ENCODE measurements at places on chromosomes 1 and 21.

DNA sequence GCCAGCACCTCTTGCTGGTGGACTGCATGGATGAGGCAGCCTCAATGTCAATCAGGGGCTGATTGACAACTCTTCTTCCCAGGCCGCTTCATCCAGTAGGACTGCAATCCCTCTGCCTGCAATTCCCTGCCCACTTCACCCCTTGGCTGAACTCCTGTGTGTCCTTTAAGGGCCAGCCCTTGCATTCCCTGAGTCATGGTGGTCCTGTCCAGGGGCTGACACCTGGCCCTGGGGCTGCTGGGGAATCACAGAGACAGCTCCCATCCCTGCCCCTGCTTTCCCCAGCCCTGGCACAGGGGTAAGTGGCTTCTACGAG, 4.6 kb upstream of the EPS8L3 start:
- DNase-seq: no peak

DNA sequence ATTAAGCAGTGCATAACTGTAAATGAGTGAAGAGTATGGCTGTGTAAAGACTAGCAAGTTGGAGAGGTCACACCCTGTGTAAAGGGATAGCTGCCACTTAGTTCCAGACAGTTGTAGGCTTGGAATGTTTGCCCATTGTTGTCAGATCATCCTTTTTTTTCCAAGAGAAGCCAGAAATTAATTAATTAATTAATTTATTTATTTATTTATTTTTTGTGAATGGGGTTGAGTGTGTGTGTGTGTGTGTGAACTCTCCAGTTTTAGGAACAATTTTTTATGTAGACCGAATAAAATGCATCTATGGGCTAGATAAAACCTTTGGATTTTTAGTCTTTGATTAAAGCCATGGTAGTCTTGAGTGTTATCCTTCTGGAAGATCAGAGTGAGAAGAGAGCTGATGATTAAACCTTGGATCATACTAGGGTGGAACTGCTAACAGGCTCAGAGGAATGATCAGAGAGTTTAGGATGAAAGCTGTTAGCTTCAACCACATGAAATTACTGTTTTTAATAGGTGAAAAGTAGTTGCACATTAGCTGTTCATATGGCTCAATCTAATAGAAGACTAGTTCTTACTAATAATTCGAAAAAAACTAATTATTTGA, 58.4 kb downstream of the OSBPL9 start:
- DNase-seq: no peak

DNA sequence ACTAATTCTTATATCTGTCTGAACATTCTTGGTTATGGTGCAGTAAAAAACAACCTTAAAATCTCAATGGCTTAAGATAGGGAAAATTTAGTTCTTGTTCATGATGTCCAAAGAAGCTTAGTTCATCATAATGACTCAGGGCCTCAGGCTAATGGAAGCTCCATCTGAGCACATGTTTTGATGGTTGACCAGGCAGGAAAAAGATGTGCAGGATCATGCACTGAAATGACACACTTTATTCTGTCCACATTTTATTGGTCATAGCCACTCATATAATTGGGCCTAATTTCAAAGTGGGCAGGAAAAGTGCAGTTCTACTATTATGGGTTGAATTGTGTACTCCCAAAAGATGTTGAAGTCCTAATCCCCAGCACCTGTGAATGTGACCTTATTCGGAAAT, 198.2 kb downstream of the CENPF start:
- DNase-seq: no peak

DNA sequence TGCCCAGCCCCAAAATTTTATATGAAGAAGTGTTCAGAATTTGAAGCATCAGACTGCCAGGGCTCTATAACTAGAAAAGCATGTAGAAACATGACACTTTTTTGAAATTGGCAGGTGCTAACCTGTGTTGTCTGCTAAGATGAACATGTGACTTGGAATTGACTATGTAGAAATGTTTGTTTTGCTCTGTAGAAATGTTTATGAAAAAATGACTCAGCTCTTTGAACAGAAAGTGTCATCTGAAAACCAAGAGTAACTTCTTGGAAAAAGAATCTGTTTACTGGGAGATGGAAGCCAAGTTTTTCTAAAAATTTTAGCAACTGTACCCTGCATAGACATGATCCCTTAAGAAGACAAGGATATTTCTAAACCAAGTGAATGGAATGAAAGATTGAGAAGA, 59.2 kb downstream of the LHX9 start:
- DNase-seq: no peak

- DNase-seq: no peak
These were observed 4.9 kb downstream of the RCC2 start for GRCh38 chr1:17434601-17435000.

DNA sequence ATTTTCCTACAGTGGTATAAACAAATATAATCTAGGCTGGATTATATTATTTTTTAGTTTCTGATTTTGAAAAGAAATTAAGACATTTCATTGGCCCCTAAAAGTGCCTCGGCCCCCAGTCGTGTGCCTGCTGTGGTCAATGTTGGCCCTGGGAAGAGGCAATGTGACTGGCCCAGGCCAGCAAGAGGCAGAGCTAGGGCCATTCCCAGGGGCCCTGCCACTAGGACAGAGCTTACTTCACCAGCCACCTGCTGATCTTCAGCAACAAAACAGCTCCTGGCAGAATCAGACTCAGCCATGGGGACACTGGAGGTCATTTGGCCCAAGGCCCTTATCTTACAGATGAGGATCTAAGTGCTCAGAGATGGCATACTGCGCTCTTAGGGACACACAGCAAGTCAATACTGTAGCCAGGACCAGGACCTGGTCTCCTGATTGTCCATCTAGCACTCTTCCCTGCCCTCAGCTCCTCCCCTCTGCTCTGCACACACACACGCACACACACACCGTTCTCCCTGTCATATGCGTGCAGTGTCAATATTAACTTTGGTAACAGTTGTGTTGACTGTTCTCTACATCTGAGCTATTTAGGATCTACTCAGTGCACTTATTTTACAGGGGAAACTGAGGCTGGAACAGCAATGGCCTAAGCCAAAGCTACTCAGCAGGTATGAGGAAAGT, 16.6 kb upstream of the KLHDC7A start:
- DNase-seq: no peak

- DNase-seq: no peak
These were observed 110.3 kb upstream of the CHRM3 start for GRCh38 chr1:239276051-239276450.

DNA sequence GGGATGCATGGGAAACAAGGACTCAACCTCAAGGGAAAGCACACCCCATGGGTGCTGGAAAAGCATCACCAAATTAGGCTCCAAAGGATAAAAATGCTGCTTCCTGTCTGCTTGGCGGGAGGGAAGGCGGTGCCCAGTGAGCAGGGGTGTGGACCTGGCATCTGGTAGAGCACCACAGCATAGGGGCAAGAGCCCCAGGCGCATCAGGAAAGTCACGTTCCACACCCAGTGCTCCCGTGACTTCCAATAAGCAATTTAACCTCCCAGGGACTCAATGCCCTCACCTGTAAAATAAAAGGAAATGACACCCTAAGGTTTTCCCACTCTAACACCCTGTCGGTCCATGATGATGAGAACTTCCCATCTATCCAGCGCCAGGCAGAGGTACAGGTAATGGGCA, 206.0 kb downstream of the SETD4 start:
- DNase-seq: no peak

DNA sequence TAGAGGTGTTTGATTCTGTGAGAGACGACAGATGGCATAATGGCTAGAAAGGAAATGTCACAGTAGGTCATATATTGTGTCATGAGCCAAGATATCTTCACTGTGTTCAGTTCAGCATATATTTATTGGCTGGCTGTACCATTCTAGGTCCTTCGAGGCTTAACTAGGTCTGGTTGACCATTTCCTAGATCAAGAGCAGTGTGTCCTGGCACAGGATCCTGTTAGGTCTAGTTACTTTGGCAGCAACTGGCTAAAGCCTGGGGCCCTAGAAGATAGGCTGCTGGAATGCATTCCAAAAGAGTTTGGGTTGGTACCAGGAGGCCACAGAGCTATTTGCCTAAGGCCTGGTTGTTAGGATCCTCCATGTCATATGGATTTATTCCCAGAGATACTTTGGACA, 20.9 kb downstream of the ZBTB40 start:
- DNase-seq: no peak

GRCh38 chr1:241972703-241973369, 15.3 kb downstream of the BECN2 start:
- no peak for DNase-seq

DNA sequence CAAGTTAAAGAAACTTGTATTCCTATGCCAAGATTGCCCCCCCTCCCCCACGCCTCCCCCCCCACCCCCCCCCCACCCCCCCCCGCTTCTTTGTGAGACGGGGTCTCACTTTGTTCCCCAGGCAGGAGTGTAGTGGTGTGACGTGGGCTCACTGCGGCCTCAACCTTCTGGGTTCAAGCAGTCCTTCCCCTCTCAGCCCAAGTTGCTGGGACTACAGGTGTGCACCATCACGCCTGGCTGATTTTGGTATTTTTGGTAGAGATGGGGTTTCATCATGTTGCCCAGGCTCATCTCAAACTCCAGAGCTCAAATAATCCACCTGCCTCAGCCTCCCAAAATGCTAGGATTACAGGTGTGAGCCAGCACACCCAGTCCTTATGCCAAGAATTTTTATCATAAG, 136.6 kb downstream of the POU2F1 start:
- DNase-seq: no peak

DNA sequence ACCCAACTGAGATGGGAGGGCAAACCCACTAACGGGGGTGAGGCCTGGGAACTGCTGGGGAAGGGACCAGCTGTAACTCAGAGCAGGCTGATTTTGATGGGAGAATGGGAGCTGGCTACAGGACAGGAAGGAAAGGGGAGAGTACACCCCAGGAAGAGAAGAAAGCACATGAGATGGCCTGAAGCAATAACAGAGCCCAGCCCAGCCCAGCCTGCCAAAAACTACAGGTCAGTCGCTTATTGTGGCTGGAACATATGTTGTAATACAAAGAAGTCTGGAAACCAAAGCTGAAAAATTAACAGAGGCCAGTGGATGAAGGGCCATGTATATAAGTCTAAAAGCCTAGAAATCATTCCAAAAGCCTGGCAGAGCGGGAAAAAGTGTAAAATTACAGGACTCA, 1.6 kb downstream of the ITLN2 start:
- no peak for DNase-seq

GRCh38 chr1:224065455-224065854, 48.5 kb upstream of the FBXO28 start:
- DNase-seq: no peak

DNA sequence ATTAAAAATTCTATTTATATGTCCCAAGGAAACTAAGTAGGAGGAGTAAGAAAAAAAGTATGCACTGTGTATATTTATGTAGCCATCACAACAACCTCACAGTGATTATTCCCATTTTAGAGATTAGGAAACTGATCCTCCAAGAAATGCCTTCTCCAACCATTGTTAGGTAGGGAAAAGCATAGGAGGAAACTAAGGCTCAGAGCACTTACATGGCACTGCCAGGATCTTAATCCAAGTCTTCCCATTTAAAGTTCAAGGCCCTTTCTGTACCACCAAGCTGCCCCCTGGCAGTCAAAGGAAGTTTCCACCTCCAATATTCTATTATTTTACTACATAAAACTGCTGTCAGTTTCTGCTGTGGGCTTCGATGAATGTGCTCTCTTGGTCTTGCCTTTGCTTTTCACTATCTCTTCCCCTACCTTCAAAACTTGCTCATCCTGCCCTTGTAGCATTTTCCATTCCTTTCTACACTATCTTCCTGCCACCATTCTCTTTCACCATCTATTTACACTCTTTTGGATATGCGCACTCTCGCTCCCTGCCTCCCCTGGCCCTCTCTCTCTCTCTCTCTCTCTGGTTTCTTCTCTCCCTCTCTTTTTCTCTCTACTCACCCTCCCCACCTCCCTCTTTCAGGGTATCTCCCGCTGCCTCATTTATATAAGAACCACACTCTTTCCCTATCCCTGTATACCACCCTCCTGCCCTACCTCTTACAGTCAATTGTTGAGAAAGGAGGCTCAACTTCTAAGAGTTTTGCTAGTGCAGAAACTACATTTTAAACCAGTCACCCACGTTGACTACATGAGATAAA, 34.0 kb downstream of the PUM1 start:
- DNase-seq: no peak

DNA sequence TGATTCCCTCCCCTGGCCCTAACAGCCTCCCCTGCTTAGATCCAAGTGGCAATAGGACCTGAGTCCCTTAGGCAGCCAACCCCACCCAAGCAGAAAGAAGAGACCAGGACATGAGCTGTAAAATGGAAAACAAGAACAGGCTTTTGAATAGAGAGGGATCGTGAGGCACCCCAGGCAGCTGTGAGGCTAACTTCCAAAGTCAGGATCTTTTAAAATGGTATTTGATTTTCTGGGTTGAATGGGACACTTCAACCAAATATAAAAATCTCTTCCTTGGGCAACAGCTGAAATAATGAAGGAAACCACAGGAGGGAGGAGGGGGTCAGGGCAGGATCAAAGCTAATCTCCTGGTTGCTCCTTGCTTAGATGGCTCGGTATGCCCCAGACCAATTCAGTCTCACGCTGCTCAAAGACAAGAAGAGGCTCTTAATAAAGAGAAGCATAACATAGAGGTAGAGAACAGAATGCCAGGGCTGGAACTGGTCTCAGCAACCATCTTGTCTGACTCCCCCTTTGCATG, 28.6 kb upstream of the AVPR1B start:
- no peak for DNase-seq

GRCh38 chr1:213936571-213936970, 51.2 kb upstream of the PROX1 start:
- no peak for DNase-seq

GRCh38 chr21:31331231-31331630, 12.8 kb downstream of the TIAM1 start:
- no peak for DNase-seq

- no peak for DNase-seq
These were observed 1.0 kb downstream of the ZBTB17 start for GRCh38 chr1:15974855-15975254.

DNA sequence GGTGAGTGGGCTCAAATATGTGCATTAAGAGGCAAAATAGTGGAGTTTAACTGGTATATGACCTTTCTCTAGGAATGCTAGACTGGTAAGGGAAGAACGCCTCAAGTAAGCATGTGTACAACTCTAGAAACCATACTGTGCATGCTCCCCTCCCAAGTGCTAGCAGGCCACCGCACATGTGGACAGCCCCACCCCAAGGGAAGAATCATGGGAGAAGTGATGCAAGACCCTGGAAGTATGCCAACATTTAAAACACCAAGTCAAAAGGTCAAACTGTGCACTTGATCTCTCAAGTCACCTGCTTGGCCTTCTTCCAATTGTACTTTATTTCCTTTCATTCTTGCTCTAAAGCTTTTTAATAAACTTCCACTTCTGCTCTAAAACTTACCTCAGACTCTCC, 120.4 kb downstream of the WDR3 start:
- no peak for DNase-seq

Measured in NCI-H1048 (cell line).